CD8-positive, alpha-beta memory T cell (primary cell): ENCODE measurements at places on chromosomes 4 and X. TPM values are rescaled to one million over a fixed set of nuclear protein-coding genes. Genes with fewer than 3 reads are reported as not detected.

- DNase-seq = no peak
Measured at GRCh38 chr4:123299212-123299691, 97.3 kb upstream of the SPRY1 start.

GRCh38 chr4:127778102-127778501 lies 4.0 kb upstream of the HSPA4L start:
- DNase-seq = no peak

DNA sequence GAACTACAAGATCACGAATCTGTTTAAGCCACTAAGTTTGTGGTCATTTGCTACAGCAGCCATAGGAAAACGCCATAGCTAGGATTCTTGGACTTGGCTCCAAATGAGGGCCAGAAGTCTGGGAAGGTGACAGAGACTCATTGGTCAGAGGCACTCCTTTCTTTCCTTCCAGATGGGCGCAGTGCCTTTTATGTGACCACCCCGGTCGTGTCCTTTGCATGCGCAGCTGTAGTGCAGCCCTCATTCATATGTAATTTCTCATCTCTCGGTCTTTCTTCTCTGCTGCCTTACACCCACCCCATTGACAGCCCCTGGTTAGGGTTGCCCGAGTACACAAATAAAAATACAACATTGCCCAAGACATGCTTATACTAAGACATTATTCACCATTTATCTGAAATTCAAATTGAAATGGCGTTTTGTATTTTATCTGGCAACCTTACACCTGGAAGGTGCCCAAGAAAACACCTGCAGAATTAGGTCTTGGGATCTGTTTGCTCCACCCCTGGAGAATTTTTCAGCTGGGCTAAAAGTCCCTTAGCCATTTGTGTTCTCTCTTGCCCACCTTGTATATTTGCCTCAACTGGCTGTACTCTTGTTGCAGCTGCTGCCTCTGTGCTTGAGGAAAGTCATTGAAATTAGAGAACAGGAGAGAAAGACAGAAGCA lies 21.9 kb downstream of the CCKAR start:
- DNase-seq = no peak

GRCh38 chr4:177235026-177235425 lies 74.6 kb upstream of the NEIL3 start:
- no peak for DNase-seq

SCD5 gene
- total RNA-seq = 6.3 TPM

GRCh38 chr4:121675715-121676114 lies 21.1 kb downstream of the ANXA5 start:
- DNase-seq = no peak

- DNase-seq = no peak
Measured at GRCh38 chr4:128225148-128225547, 62.5 kb downstream of the PGRMC2 start.

CT45A8 gene
- total RNA-seq = not detected

GRCh38 chrX:121244511-121244910 lies 197.1 kb downstream of the GLUD2 start:
- no peak for DNase-seq

- no peak for DNase-seq
Measured at GRCh38 chr4:3220476-3221183, 28.3 kb upstream of the MSANTD1 start.

DNA sequence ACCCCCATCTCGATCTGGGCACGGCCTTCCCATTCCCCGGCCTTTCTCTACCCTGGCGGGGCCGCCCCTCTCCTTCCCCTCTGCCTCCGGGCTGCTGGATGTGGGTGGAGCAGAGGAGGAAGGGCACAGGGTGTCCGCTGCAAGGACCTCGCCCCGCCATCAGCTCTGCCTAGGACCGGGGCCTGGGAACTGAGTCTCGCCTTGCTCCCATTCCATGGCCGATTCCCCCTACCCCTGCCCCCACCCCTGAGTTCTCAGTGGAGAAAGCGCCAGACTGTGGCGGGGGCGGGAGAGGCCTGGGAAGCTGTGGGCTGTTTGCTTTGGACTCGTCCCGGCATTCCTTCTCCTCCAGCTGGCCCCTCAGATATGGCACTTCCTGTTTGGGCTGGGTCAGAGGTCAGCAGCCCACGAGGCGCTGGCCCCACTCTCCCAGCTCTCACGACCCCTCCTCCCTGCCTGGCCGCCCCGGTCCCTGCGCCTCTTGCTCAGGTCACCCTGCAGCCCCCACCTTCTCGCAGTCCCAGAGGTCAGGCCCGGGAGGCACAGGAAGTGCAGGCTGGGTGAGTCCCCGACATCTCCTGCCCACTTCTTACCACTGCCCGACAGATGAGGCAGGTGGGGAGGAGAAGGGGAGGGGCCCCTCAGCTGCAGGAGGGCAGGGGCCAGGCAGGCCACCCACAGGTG lies 6.4 kb upstream of the BGN start:
- DNase-seq = no peak

GRCh38 chr4:121814756-121815155 lies 8.9 kb downstream of the CCNA2 start:
- DNase-seq = no peak
